ENCODE measurements at places on chromosomes 6 and 20.
A peak's percentile ranks its signal among the peaks of the same experiment; 100 is the strongest.

GRCh38 chr6:39210450-39210849, 18.8 kb downstream of the KCNK5 start:
- no peak for DNase-seq

DNA sequence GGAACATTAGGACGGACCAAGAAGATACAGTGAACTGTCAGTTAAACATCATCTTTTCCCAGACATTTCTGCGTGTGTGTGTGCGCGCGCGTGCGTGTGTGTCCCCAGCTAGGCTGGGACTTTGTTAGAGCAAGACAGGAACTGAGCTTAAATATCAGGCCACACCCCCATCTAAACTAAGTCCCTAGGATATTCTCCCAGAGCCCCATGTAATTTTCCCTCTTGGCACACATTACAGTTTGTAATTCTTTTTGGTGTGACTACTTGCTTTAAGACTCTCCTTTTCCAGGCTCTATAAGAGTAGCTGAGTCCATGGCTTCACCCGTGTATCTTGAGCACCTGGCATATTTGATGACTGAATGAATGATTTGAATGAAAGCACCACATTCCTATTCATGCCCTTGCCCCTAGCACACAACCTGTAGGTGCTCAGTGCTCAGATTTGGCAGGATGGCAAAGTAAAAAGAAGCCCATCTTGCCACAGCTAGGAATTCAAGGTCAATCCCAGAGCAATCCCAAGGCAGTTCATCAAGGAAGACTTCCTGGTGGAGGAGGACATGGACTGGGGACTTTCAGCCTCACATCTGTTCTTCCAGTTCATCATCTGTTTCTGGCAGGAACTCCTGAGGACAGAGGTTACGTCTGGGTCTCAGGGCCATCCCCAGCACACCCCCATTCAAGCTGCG, 69.2 kb downstream of the MRPL14 start:
- DNase-seq, result no peak

DNA sequence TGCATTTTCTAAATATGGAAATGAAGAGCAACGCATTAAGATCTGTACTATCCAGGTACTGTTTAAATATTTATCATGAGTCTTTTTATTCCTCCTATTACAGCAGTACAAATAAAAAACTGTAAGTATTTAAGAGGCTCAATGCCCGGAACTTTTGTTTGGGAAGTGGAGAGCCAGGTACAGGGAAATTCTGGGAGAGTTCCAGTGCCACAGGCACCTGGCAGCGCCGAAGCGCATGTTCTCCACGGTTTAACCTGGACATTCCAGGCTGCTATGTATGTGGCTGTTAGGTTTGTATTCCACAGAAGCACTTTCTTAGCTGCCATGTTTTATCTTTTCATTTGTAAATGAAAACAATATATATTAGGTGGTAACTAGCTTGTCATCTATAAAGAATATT, 81.7 kb downstream of the PREP start:
- DNase-seq, result no peak

DNA sequence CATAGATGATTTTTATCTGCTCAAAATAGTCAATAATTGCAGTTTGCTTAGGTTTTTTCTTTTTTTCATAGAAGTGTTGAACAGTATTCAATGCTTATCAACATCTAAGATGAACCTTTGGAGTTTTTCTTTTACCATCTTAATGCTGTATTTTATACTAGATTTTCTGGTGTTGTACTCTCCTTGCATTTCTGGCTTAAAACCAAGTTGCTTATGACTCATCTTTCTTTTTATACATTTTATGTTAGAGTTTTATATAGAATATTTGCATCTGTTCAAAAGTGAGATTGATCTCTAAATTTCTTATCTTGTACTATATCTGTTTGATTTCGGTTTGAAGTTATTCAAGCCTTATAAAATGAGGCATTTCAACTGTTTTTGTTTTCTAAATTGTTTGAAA, 232.5 kb downstream of the RFPL4B start:
- no peak for DNase-seq

GRCh38 chr20:35511814-35512420, 17.5 kb downstream of the C20orf173 start:
- no peak for DNase-seq

DNA sequence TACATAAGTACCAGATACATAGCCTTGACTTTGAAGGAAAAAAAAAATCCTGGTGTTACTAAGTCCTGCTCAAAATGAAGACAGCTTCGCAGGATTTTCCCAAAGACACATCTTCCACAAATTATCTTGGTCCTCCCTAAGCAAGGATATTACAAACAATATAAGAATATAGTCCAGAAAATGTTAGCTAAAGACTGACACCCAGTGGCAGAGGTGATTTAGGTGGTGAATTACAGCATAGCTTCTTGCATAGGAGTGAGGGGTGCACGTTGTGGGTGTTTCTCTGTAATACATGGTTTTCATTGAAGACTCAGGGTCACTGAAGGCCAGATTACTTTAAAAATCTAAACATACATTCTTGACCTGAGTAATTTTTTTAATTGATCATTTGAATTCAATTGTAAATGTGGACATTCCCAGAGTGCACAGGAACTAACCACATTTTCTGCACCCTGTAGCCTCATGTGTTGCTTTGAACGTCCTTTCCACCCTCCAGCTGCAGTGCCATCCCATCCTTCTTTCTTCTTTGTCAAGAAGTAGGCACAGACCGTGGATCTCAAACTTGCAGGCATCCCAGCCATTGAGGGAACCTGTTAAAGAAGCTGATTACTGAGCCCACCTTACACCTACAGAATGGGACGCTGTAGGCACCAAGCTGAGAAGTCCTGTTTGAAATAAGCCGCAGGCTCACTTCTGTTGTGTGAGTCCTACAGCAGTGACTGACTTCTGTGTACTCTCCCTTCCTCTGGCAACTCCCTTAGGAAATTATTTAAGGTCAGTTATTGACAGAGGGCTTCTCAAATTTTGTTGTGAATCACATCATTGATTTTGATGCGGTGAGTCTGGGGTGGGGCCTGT, 102.6 kb downstream of the PERP start:
- DNase-seq, result peak; percentile 25
